ENCODE measurements at places on chromosomes 5 and 9. TPM values are rescaled to one million over a fixed set of nuclear protein-coding genes. Genes with fewer than 3 reads are reported as not detected.

The MYORG gene
- total RNA-seq: 6.4 TPM

The HDHD3 gene
- total RNA-seq: 23.0 TPM

The ARL15 gene
- total RNA-seq: 4.3 TPM

The IL7R gene
- 0.36 TPM for total RNA-seq

The CER1 gene
- total RNA-seq: not detected

The XRCC4 gene
- 8.9 TPM for total RNA-seq

The ANGPTL2 gene
- not detected for total RNA-seq

The PTGER4 gene
- 5.5 TPM for total RNA-seq

The FOXI1 gene
- total RNA-seq: not detected

The SVEP1 gene
- 1.6 TPM for total RNA-seq

The TBCA gene
- total RNA-seq: 270 TPM

The SLC12A7 gene
- 27.0 TPM for total RNA-seq

The PCSK5 gene
- total RNA-seq: 1.5 TPM

The NMUR2 gene
- 0.10 TPM for total RNA-seq

The SLF1 gene
- 10.1 TPM for total RNA-seq

The IGFBPL1 gene
- total RNA-seq: 2.3 TPM

The PCDHAC2 gene
- 3.9 TPM for total RNA-seq

The BHMT2 gene
- total RNA-seq: not detected

The ITK gene
- total RNA-seq: not detected

The FAM78A gene
- total RNA-seq: 0.34 TPM

The NPR2 gene
- total RNA-seq: 5.4 TPM

The MARCHF11 gene
- total RNA-seq: not detected

The INSL4 gene
- 17.9 TPM for total RNA-seq

The BTNL8 gene
- not detected for total RNA-seq

The SPATA31E1 gene
- total RNA-seq: not detected

The SLC4A9 gene
- not detected for total RNA-seq

The GABRA6 gene
- not detected for total RNA-seq

The CRB2 gene
- 0.09 TPM for total RNA-seq

The HTR1A gene
- not detected for total RNA-seq

The PRRX2 gene
- 10.9 TPM for total RNA-seq

The CD74 gene
- total RNA-seq: 0.15 TPM
